ENCODE measurements at places on chromosomes 4 and X.

DNA sequence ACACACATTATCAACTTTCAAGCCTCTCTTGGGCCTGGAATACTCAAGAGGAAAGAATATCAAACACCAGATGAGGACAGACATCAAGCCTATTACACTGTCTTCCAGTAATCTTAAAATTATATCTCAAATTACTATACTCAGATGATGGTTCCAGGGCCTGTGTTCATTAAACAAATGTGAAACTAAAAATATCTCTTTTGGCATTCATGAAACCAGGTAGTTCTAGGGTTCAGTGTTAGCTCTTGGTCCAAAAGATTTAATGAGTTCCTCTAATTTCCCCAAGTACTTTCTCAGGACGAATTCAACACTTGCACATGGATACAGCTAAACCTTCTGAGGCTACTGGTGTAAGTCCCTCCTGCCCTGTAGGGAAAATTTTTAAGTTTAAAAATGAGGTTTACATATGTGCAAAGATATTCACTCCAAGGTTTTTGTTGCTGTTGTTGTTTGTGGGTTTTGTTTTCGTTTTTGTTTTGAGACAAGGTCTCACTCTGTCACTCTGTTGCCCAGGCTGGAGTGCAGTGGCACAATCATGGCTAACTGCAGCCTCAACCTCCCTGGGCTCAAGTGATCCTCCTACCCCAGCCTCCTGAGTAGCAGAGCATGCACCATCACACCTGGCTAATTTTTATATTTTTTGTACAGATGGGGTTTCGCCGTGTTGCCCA lies 79.4 kb downstream of the USP46 start:
- DNase-seq = no peak

GRCh38 chrX:44669626-44670025 lies 127.0 kb upstream of the FUNDC1 start:
- DNase-seq = no peak

DNA sequence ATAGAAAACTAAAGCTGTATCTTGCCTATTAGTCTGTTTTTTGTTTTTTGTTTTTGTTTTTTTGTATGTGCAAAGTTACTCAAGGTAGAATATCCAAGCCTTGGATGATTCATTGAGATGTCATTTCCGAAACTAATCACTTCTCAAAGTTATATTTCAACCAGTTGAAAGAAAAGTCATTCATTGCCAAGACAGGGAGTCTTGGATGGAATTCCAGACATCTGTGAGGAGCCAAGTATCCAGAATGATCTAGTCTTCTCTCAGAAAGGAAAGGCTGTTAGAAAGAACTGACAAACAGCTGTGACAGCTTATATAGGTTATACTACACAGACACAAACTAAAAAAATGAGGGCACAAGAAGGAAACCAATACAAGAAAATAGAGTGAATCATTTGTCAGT lies 141.1 kb upstream of the NDST3 start:
- DNase-seq = no peak

DNA sequence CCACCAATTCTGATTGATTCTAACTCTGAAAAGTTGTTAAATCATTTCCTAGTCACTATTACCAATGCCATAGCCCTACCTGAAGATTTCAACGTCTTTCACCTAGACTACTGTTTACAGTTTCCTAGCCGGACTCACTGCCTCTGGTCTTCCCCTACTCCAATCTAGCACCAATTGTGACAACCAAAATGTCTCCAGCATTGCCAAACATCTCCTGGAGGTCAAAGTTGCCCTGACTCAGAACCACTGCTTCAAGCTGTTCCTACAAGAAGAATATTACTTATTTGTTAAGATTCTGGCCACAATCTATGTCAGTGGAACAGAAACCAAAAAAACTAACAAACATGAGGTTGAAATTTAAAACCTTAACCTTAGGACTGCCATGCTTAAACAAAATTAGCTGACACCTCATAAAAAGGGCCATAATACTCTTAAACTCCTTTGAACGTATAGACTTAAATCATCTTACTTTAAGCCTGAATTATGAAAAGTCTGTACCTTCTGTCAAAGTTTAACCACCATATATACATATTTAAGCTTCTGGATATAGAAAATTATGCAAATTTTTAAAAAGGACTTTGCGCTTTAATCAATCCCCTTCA lies 2.1 kb downstream of the PDS5A start:
- no peak for DNase-seq

GRCh38 chr4:98474408-98474844 lies 184.0 kb downstream of the TSPAN5 start:
- no peak for DNase-seq

DNA sequence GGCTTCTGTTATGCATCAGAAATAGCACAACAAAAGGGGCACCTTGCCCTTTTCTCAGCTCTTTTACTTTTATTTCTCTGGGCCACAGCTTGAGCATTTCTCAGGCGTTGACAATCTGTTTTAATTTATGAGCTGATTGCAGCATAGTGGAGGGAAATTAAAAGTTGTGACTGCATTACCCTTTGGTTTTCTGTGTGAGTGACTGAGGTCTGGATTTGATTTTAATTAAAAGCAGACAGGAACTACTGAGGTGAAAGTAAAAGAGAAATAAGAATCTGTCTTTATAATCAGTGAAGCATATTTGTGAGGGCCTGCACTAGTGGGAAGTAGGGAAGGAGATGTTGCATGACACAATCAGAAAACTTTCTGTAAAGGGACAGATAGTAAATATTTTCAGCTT lies 43.4 kb upstream of the GEMIN8 start:
- no peak for DNase-seq

- DNase-seq = no peak
These were observed 149.3 kb upstream of the TENM3 start for GRCh38 chr4:182093935-182094334.

- DNase-seq = no peak
These were observed 7.2 kb upstream of the CTAG2 start for GRCh38 chrX:154660541-154660940.

DNA sequence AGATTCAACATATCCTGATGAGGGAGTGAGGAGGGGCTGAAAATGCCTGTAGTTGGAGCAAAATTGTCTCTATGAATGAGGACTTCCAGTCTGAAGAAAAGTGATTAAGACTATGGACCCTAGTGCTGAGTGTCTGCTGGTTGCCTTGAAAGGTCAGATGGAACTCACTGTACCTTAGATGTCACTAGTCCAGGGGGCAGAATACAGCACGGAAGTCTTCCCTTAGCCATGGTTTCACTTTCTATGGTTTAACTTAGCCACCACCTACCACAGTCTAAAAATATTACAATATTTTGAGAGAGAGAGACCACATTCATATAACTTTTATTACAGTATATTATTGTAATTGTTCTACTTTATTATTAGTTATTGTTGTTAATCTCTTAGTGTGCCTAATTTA lies 223.1 kb downstream of the FMR1NB start:
- DNase-seq = no peak

DNA sequence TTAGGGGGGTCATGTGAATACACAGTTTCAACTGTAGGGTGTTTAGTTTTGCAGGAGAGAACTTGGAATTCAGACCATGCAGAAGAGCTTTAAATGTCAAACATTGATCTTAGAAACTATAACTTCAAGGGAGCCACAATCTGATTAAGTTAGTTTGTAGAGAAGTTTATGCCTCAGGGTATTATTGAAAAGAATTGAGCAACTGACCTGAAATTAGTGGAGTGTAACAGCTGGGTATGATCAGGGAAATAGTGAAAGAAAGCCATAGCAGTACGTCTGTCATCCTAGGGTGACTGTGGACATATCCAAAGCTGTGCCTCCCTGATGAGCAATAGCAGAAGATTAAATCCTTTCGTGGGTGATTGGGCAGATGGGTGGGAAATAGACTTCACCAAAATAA lies 63.8 kb downstream of the FAM47B start:
- no peak for DNase-seq

- peak; percentile 62 for DNase-seq
These were observed at the start of gene SHROOM4 for GRCh38 chrX:50813843-50814661. Gene SHROOM4, minus strand, starts transcription at chrX:50814194. Its CDS starts 176 bp downstream, at chrX:50814018.

DNA sequence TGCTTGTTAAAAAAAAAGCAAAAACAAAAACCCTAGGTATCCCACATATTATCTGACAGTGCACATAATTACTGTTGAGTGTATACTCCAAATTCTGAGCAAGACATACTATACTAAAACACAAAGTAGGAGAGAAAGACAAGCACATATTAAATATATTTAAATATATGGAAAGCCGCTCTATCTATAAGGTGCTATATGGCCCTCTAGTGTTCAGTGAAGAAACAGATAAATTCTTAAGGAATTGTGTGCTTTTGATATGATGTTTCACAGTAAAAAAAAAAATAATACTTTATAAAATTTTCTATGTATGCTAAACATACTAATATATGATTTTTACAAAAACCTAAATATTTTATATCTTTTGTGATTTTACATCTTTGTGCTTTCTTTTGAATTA lies 137.8 kb downstream of the FBXW7 start:
- DNase-seq = no peak

DNA sequence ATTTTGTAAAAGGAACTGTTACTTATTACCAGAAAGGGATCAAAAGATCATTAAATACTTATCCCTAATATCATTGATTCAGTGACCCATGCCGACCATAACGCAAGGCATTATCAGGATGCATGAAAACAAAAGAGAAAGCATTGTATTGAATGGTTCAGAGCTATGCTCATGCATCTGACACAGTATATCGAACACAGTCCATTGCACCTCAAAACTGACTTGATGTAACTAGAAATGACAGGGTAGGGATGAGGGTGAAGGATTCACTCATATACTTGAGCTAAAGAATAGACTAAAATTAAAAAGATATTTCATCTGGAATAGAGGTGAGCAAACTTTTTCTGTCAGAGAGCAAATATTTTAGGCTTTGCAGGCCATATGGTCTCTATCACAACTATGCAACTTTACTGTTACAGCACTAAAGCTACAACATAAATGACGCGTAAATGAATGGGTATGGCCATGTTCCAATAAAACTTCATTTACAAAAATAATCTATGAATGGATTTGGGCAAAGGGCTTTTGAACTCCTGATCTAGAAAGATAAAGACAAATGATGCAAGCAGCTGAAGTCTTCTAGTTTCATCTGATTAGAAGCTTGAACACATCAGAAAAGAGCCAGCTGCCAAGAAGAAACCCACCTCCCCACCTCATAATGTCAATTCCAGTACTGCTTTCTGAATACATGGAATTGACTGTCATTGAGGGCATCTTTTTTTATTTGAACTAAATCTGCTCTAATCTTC lies 12.9 kb upstream of the SPP1 start:
- no peak for DNase-seq

- DNase-seq = no peak
These were observed 59.7 kb upstream of the WDR44 start for GRCh38 chrX:118286066-118286762.

GRCh38 chr4:2298532-2298991 lies 36.7 kb upstream of the MXD4 start:
- no peak for DNase-seq

- DNase-seq = no peak
These were observed 22.2 kb downstream of the C4orf50 start for GRCh38 chr4:5995901-5996623.

- DNase-seq = peak; percentile 77
These were observed 5.0 kb upstream of the SDAD1 start for GRCh38 chr4:75995727-75996126.

All from midbrain (tissue), 1 donor.